ENCODE measurements at places on chromosomes 11 and 22.

DNA sequence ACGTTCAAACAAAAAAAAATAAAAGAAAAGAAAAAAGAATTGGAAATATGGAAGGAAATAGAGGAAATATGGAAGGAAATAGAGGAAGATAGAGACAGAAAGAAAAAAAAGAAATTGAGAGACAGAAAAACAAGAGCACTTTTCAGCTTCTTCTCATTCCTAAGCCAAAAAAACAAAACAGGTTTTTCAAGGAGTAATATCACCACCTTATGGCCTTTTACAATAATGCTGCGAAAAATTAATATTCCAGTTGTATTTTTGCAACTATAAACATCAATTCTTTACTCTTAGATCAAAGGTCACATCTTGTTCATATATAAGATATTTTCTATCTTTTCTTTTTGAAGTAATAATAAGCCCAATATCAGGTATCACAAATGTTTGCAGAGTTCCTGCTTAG, 328.3 kb downstream of the FAT3 start:
- DNase-seq: no peak

GRCh38 chr11:10320736-10321465, 16.0 kb downstream of the ADM start:
- no peak for DNase-seq

- DNase-seq: no peak
These were observed 179.2 kb upstream of the ZBED5 start for GRCh38 chr11:11036848-11037732.

DNA sequence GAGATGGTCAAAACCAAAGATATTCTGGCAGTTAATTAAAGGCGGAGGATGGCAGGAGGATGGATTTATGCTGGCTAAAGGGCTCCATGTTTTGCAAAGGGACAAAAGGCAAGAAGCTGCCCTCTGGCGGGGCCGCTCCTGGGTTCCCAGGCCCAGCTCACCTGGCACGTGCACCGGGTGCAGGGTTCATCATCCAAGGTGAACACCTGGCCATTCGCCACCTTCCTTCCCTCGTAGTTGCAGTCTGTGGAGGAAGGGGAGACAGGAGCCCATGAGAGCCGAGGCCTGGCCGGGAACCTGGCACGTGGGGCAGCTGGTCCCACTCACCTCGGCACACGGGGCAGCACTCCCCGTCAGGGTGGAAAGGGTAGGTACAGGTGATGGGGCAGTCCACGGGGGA, 23.8 kb downstream of the PGA5 start:
- no peak for DNase-seq

DNA sequence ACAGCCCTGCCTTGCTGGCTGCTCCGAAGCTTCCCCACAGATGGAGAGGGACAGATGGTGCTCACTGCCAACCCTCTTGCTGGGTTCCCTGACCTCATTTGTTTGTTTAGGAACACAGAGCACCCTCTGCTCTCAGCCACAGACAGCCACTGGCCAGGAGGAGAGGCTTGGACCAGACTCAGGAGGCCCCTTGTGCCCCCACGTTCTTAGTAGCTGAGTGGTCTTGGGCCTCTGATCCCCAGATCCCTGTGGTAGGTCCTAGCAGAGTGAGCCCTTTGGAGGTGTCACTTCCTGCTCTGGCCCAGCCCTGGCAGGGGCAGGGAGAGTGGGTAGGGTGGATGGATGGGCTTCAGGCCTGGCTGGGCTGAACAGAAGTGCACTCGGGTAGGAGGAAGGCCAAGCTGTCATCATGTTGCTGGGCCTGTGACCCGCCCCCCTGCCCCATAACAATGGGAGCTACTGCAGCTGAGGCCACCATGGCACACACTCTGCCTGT, 84.0 kb downstream of the DHCR7 start:
- no peak for DNase-seq

DNA sequence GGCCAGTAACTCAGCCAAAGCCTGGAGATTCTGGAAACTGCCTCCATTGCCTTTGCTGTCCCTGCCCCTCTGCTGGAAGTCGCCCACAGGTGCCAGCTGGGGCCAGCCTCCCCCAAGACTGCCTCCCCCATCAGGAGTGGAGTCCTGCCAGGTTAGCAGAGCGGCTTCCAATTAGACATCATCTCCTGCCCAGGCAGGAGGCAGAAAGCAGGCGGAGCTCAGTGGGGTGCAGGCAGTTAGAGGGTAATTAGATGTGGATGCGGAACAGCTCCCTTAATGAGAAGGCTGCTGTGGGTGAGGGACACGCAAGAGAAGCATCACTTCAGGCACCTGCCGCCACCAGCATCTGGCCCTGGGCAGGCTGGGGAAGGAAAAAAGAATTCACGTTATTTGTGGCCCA, 90.9 kb upstream of the TP53I11 start:
- no peak for DNase-seq

GRCh38 chr11:30100495-30100894, 83.7 kb upstream of the KCNA4 start:
- no peak for DNase-seq

- no peak for DNase-seq
These were observed 8.3 kb downstream of the ATP5MGL start for GRCh38 chr22:42632096-42632495.

- no peak for DNase-seq
These were observed 79.2 kb downstream of the WNT7B start for GRCh38 chr22:45897736-45898135.

All from stimulated activated CD8-positive, alpha-beta memory T cell treated with anti-CD3 and anti-CD28 coated beads, Interleukin-12 subunit alpha, Interleukin-12 subunit beta, amount 100 ng/mL, for 4 hours (primary cell).